ENCODE measurements at places on chromosomes 13 and 19.
A peak's percentile ranks its signal among the peaks of the same experiment; 100 is the strongest.

DNA sequence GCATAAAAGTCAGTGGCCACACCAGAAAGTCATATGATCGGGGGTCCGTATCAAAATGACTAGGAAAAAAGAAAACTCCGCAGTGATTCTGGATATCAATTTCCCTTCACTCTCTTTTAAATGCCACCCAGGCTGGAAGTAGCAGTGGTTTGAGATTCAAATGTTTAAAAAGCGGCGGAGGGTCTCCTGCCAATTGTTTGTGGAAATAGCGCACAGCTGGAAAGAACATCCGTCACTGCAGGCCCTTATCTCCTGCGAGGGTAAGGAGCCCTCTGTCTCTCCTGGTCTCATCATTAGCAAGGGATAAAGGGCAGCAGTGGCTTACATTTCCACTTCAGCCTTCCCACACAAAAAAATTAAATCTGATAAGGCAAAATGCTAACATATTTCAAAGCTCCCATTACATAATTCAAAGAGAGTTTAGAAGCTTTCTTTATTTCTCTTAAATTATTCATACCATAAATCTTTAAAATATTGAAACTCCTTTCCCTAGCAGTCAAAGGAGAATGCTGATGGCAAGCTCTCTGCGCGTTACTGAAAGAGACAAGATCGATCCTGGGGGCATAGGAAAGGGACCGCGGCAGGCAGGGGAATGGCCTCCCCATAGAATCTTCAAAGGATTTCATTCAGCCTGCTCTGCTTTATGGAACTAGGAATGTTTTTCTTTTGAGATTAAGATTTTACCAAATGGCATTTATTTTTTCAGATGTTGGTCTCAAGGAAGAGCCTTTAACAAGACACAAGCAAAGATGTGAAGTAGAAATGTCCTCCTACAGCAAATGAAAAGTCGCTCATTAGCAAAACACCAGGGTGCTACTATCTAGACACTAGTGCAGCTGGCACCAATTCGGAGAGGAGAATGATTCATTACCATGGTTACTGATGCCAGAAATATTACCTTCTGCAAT lies 35.0 kb downstream of the AMER2 start:
- no peak for DNase-seq

GRCh38 chr13:107734891-107735625 lies 480.3 kb downstream of the LIG4 start:
- DNase-seq: no peak

DNA sequence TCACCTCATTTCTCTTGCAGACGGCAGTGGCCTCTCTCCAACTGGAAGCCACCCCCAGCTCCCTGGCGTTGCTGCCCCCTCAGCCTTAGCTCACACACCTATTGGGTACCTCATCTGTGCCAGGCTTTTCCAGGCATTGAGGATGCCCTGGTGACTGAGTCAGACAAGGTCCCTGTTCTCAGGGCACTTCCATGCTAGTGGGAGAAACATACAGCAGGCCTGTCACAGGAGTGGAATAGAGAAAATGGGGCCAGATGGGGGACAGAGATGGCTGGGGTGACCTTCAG lies 33.9 kb downstream of the CAPN12 start:
- DNase-seq: no peak

- DNase-seq: no peak
Observed at GRCh38 chr13:90015565-90016507, 1331.7 kb upstream of the MIR17HG start.

DNA sequence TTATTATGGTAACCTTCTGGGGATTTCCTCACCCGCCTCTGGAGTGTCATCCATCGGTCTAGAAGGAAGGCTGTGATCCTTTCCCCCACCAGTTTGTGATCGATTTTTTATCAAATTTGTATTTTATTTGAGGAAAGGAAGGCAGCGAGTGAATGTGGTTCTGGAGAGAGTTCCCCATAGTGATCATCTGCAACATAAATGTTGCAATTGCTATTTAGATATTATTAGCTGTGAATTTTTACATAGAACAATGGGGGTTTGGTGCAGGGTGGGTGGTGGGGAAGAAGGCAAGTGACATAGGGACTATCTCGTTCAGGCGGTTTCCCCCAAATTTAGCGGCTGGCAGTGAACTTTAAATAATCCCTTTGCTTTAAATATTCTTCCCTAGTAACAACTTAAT lies 1.2 kb downstream of the CDK8 start:
- DNase-seq: no peak

DNA sequence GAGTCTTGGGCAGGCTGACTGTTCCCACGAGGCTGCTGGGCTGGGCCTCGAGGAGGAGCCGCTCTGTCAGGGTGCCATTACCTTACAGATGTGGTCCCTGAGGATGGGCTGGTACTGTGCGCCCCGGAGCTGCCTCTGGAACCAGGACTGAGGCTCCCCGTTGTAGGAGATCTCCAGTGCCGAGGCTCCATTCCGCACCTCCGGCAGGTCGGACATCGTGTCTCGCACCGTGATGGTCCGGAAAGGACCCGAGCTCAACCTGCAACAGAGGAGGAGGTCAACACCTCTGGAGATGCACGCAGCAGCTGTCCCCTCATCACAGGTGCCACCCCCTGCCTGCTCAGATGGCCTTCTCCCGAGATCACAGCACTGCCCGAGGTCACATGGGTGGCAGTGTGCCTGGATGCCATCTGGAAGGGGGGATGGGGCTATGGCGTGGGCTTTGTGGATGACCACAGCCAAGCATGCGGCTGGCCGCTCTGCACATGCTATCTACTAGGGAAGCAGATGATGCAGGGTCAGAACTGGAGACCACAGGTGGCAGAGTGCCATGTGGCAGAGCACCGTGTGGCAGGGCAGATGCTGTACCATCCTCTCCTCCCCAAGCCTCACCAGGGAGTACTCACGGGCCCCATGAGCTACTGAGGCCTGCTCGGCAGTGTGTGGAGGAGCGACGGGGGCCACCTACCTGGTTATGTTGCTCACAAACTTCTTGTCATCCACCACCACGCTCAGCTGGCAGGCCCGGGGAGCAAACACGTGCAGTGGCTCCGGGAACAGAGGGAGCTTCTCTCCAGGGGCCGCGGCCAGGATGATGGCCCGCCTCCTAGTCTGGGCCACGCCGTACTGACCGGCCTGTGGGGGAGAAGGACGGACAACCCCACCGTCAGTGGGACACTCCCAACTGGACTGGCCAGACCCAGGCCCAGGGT lies 18.3 kb upstream of the EIF3G start:
- no peak for DNase-seq

DNA sequence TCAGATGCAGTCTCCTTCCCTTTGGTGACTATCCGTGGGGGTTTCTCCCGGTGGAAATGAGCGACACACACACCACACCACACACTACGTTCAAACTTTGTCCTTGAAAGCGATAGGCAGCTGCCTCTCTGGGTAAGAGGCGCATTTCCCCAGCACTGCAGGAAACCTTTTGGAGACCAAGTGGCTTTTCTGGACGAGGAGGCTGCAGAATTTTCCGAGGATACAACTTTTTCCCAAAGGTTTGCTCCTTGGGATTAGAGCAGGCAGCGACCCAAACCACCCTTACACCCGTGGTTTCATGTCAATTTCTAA lies 38.2 kb upstream of the FLT1 start:
- no peak for DNase-seq

DNA sequence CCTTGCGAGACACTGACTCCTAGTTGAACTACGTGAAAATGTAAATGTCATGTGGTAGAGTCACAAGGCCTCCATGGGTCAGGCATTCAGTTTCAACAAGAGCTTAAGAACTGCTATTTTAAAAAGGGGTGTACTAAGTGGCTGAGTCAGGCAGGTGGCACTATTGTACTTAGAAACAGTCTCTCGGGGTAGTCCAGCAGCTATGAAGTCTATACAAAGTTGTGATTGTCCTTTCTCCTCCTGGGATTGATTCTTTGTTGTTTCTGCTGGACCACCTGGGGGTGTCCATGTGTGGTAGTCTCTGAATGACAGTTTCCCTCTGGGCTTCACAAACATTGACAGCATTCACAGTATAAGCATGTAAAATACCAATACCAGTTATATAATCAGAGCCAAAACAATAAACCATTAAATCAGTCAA lies 33.0 kb downstream of the UGGT2 start:
- peak; percentile 70 for DNase-seq

- peak; percentile 55 for DNase-seq
Observed at GRCh38 chr13:24684600-24684998, 4.4 kb downstream of the ATP12A start.

DNA sequence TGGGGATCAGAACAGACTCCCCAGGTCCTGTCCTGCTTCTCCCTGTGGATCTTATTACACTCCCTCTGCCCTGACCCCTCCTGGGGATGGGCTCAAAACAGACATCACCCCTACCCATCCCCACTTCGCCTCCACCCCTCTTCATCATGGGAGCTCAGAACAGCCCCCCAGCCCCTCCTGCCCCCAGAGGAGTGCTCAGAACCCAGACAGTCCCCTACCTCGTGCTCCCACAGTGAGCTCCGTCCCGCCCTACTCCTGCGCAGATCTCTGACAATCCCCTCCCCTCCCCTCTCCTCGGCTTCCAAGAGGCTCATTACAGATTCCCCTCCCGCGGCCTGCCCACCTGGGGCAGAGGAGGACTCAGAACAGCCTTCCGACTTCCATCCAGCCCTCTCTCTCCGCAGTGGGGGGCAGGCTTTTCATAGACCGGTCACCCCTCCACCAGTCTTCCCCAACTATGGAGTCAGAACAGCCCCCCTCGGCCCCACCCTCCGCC lies 6.1 kb downstream of the NXNL1 start:
- DNase-seq: no peak

GRCh38 chr19:42577016-42577415 lies 17.7 kb downstream of the CEACAM8 start:
- no peak for DNase-seq
